ENCODE measurements at places on chromosomes 7 and 10. TPM values are rescaled to one million over a fixed set of nuclear protein-coding genes. Genes with fewer than 3 reads are reported as not detected.

GRCh38 chr10:107269626-107270025 is 105.1 kb upstream of the SORCS1 start:
- no peaks in the 10 kb centered on the region for H3K36me3 ChIP-seq
- H3K4me1 ChIP-seq = no peaks in the 10 kb centered on the region
- no peak overlapping the region for H3K4me3 ChIP-seq
- no peak overlapping the region for H3K27ac ChIP-seq
- no peak for DNase-seq
- H3K27me3 ChIP-seq = no peaks in the 10 kb centered on the region

DNA sequence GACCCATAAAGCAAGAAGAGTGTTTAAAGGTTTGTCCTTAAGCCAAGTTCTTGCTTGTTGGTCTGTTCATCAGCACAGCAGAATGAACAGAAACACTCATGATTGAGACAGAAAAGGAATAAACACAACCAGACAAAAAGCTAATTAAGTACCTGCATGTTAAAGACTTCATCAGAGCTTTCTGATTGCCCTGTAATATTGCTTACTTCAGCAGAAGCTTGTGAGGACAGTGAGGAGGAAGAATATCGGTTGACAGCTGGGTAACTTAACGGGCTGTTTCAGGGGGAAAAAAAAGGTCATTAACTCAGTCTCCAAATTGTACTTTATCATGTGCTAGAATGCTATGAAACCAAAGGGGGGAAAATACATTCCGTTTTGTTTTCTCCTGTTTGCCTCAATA is 178.7 kb upstream of the IMMP2L start:
- DNase-seq = no peak
- peaks cover 16% of the 10 kb centered on the region for H3K4me1 ChIP-seq
- H3K36me3 ChIP-seq = no peaks in the 10 kb centered on the region
- H3K27me3 ChIP-seq = no peaks in the 10 kb centered on the region

DNA sequence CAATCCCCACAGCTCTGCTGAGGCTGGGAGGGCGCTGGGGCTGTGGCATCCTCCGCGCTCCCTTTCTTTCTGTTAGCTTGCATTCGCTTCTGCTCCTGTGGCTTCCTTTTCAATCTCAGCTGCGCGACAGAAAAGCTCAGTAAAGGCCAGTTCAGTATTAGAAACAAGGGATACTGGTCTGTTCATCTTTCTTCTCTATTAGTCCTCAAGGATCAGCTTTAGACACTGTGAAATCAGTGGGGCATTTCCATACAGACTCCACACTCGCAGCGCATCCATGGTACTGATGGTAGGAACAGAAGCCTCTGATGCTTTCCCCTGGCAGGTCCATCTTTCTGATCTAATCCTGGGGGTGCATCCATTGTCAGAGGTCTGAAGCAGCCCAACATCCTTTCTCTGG is 163.7 kb downstream of the LYZL1 start:
- H3K4me3 ChIP-seq = no peak overlapping the region
- no peak for DNase-seq
- H3K27ac ChIP-seq = no peak overlapping the region

GRCh38 chr10:74542077-74542476 is 284.3 kb upstream of the KAT6B start:
- H3K4me3 ChIP-seq = no peak overlapping the region
- no peaks in the 10 kb centered on the region for H3K36me3 ChIP-seq
- no peak overlapping the region for H3K27ac ChIP-seq
- DNase-seq = peak; percentile 47
- no peaks in the 10 kb centered on the region for H3K4me1 ChIP-seq
- no peaks in the 10 kb centered on the region for H3K27me3 ChIP-seq

GRCh38 chr10:86375204-86375603 is 8.6 kb upstream of the GRID1 start:
- peaks cover 19% of the 10 kb centered on the region for H3K27me3 ChIP-seq
- no peak overlapping the region for H3K27ac ChIP-seq
- peaks cover 3% of the 10 kb centered on the region for H3K4me1 ChIP-seq
- H3K4me3 ChIP-seq = no peak overlapping the region
- H3K36me3 ChIP-seq = no peaks in the 10 kb centered on the region
- DNase-seq = no peak

GRCh38 chr10:101639141-101639900 is 51.2 kb downstream of the DPCD start:
- no peaks in the 10 kb centered on the region for H3K4me1 ChIP-seq
- no peak for DNase-seq
- no peak overlapping the region for H3K27ac ChIP-seq
- H3K36me3 ChIP-seq = no peaks in the 10 kb centered on the region

DNA sequence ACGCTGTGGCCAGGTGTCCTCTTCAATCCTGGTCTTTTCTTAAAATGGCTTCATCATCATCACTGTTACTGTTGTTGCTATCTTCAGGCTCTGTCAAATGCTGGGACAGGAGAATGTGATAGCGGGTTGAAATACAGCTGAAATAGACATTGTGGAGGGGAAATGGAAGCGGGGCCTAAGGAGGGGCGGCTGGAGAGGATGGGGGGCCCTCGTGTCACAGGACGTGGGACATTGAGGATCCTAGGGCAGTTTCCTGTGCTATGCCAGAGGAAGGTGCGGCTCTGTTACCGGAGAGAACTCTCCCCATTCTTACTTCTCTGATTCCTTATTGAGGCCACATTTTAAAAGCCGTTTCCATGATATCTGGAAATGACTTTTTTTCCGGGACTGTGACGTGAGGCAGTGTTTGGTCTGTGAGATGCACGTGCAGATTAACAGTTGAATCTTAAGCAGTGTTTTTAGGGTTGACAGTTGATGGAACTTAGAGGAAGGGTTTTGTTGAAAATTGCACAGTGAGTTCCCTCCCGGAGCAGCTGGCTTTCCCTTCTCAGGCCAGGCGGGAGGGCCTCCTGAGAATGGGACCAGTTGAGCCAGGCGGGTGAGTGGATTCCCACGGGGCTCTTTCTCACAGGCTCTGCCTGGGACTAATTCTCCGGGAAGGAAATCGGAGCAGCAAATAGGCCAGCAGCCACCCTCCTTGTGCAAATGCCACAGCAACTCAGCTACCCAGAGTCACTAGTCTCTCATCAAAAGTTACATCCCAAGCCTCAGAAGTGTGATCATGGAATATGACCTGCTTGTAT is 125.2 kb downstream of the TACC2 start:
- no peak for DNase-seq
- H3K27me3 ChIP-seq = no peaks in the 10 kb centered on the region
- H3K4me3 ChIP-seq = peak overlapping the region; percentile 74
- H3K36me3 ChIP-seq = no peaks in the 10 kb centered on the region

DNA sequence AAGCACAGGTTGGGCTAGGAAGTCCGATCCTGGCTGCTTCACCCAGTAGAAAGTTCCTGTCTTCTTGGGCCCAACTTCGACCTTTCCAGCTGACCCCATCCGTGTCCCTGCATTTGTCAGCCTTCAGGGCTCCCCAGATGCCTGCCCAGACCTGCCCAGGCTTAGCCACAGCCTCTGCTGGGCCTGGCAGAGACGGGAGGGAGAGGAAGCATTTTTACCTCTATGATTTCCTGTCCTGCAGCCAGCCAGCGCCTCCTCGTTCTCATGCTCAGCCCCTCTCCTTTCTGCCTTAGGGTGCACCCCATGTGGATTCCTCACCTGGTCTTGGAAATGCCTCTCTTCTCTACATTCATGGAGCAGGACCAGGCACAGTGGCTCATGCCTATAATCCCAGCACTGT is 3.7 kb downstream of the METTL27 start:
- H3K36me3 ChIP-seq = no peaks in the 10 kb centered on the region
- H3K27ac ChIP-seq = no peak overlapping the region
- H3K4me1 ChIP-seq = no peaks in the 10 kb centered on the region
- DNase-seq = no peak
- H3K4me3 ChIP-seq = no peak overlapping the region
- no peaks in the 10 kb centered on the region for H3K27me3 ChIP-seq

- no peak overlapping the region for H3K4me3 ChIP-seq
- peaks cover 17% of the 10 kb centered on the region for H3K36me3 ChIP-seq
- H3K27ac ChIP-seq = no peak overlapping the region
- DNase-seq = no peak
- peaks cover 17% of the 10 kb centered on the region for H3K4me1 ChIP-seq
- no peaks in the 10 kb centered on the region for H3K27me3 ChIP-seq
Observed at GRCh38 chr7:134902058-134902457, 84.2 kb upstream of the AGBL3 start.

DNA sequence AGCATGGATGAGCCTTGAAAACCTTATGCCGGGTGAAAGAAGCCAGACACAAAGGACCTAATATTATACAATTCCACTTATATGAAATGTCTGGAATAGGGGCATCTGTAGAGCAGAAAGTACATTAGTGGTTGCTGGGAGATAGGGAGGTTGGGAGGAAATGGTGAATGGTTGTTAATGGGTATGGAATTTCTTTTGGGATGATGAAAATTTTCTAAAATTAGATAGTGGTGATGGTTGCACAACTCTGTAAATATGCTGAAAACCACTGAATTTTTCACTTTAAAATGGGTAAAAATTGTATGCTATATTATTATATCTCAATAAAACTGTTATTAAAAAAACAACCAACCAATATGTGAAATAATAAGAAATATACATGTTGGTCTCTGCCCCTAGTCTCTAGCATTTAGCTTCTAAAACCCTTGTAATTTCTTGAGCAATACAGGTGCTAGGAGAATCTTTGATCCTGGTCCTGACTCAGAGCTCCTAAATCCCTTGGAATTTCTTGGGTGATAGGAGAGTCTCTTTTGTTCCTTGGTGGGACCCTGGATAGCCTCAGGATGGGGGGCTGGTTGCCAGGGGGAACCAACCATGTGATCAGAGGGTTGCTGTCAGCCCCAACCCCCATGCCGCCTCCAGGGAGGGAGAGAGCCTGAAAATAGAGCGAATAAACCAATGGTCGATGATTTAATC is 64.0 kb downstream of the TACR2 start:
- DNase-seq = peak; percentile 74
- peak overlapping the region; percentile 85 for H3K27ac ChIP-seq
- no peaks in the 10 kb centered on the region for H3K27me3 ChIP-seq
- peak overlapping the region; percentile 26 for H3K4me3 ChIP-seq

- H3K4me3 ChIP-seq = no peak overlapping the region
- no peaks in the 10 kb centered on the region for H3K36me3 ChIP-seq
- peak; percentile 96 for DNase-seq
- H3K27me3 ChIP-seq = no peaks in the 10 kb centered on the region
Observed at GRCh38 chr7:78099715-78100394, 301.3 kb downstream of the PHTF2 start.

Gene PPP1R17
- not detected for total RNA-seq

Gene PNLIPRP3
- total RNA-seq = not detected

Gene CALHM1
- not detected for total RNA-seq

Gene CREB3L2
- total RNA-seq = 128 TPM

Gene STEAP2
- 2.3 TPM for total RNA-seq

Data from astrocyte (in vitro differentiated cells and primary cell).